ENCODE measurements at places on chromosomes 2 and 18. TPM values are rescaled to one million over a fixed set of nuclear protein-coding genes. Genes with fewer than 3 reads are reported as not detected.

DNA sequence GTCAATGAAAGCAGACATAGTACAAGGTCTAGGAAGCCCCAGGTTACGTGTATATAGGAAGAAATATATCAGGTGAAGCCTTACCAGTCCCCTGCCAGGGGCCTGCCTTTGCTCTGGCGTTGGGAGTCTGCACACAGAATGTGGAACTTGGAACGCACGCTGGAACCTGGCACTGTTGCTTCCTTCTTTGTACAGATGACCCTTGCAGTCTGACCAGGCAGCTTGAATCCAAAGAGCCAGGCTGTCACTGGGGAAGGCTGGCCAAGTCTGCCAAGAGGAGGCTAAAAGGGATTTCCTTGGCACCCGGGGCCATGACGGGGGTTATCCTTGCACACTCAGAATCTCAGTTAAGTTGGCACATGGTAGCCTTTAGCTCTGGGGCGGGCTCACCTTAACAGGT is 39.5 kb downstream of the TMEM247 start:
- DNase-seq: no peak

DNA sequence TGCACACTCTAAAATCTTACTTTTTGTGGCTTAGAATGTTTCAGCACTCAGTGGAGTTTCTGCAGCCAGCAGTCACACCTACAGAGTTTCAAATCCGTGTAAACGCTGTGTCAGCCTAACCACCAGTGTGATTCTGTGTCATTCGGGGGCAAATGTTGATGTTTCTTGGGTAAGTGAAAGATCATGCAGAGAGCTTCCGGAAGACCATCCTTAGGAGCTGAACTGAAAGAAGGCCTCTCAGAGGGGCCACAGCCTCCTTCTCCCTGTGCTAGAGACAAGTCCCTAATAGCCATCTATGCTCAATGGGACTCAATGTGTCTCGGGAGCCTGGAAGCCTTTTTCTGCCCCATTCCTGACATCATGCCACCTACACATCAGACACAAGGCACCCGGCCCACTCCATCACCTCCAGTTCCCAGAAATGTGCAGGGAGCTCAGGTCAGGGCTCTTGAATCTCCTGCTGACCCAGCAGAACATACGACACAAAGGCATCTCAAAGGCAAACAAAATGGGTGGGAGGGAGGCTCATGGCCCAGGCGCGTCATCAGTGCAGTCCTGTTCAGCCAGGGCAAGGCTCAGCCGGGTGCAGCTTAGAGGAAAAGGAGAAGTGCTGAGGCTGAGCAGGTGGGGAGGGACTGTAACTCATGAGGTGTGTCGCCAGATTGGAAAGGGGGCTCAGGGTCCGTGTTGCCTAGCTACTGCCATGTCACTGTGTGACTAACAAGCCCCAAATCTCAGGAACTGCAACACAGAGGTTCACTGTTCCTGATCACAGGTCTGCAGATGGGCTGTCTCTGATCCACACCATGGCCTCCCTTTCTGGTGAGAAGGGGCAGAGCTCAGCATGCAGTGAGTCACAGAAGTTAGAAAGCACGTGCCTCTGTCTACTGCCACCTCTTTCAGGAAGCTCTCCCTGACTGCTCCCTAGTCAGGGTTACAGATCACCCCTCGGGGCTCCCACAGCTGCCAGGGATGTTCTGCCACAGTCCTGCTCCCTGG is 82.0 kb downstream of the SMAD7 start:
- no peak for DNase-seq

DNA sequence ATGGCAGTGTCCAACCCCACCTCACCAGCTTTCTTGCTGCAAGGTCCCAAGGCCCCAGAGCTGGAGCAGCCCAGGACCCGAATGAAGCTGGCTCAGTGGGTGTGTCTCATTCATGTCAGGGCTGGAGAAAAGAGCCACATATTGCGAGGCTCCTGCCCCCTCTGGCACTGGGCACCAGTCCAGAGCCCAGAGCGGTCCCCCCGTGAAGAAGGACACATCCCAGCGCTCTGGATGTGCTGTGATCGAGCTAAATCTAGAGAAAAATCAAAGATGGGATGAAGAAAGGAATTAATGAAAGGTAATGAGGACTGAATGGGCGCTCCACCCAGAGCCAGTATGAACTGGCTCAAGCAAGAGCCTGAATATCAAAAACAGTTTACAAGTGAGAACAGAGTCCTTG is 13.3 kb upstream of the MPV17 start:
- DNase-seq: no peak

DNA sequence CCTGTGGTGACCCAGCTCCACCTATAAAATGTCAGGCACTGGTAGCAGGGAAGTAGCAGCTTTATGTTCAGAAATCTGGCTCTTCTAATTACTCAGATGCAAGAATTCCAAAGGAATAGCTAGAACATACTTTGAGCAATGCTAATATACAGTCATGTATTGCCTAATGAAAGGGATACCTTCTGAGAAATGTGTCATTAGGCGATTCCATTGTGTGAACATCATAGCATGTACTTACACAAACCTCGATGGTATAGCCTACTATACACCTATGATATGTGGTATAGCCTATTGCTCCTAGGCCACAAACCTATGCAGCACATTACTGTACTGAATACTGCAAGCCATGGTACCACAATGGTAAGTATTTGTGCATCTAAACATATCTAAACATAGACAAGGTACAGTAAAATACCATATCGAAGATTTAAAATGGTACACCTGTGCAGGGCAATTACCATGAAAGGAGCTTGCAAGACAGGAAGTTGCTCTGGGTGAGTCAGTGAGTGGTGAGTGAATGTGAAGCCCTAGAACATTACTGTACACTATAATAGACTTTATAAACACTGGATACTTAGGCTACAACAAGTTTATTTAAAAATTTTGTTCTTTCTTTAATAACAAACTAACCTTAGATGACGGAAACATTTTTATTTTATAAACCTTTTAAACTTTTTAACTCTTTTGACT is 50.3 kb upstream of the ETAA1 start:
- DNase-seq: peak; percentile 14

The SLC35F5 gene
- total RNA-seq: 66.3 TPM

The POTEF gene
- total RNA-seq: not detected

The GLI2 gene
- 4.8 TPM for total RNA-seq

The POTEJ gene
- total RNA-seq: not detected

The TMEM150A gene
- total RNA-seq: 24.4 TPM

The CNGA3 gene
- 0.21 TPM for total RNA-seq

The LONRF2 gene
- total RNA-seq: 3.3 TPM

The NR4A2 gene
- total RNA-seq: 0.13 TPM
